ENCODE measurements at places on chromosomes 6 and 20.

- no peak for DNase-seq
Measured at GRCh38 chr20:48594533-48594932, 233.3 kb downstream of the PREX1 start.

DNA sequence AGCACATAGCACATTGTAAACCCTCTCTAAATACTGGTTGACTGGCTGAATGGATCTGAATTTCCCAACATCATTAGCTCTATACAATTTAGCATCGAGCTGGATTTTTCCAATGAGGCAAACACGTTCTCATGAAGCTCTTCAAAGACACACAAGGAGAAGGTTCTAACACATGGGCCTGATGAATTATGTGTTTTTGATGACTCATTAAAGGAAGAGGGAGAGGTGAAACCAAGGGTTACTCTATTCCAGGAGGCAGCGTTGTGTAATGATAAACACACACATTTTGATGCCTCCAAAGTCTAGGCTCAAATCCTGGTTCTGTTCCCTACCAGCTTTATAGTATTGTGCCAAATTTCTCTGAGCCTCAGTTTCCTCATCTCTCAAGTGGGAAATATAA, 84.3 kb downstream of the PFDN4 start:
- DNase-seq: no peak

DNA sequence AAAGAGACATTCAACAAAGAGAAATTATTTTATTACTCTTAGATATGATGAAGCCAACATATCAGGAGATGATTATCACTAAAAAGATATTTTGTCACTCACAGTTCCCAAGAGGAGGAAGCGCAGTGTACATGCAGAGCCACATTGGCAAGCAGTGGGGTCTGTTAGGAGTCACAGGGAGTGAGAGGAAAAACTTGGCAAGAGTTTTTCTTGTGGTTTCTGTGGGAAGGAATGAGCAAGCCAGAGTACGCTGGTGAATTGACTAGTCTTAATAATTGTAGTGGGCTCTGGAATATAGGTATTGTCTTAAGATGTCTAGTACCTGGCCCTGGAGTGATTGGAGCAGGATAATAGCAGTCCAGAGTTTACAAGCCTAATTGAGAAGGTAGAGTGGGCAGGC, 1095.2 kb downstream of the GRIK2 start:
- DNase-seq: no peak

DNA sequence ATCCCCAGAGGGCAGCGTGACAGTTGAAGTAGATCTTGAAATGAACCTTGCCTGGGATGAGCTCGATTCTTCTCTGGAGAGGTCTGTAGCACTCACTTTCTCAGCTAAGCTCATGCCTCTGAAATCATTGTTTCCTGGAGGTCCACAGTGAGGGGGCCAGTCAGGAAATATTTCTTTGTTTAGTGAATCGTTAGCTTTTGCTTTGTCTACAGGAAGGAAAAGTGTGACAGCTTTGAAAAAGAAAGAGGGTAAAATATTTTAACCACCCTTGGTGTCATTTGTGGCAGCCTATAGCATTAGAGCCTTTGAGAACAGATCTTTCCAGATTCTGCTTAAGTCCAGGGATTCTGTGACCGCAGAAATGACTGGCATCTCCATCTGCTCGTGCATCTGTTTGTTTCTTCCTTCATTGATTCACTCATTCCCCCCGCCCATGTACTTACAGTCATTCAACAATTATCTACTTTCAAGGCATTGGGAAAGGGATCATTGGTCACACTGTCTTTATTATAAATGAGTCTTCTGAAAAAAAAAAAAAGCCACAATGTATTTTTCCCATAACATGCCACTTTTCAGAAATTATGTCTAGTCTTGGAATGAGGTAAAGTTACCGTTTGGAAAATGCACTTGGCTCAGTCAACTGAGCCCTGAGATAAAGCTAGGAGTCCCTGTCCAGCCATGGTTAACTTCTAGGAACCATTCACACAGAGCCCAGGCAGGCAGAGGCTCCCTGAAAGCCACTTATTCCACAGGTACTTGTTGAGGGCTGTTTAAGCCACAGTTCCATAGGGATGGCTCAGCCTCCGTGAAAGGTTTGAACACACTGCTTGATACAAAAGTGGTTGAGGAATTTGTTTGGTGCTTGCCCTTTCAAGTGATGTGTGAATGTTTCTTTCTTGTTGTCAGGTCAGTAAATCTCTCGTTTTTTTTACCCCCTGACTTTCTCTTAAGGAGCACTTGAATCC, 86.0 kb downstream of the TIAM2 start:
- DNase-seq: no peak

DNA sequence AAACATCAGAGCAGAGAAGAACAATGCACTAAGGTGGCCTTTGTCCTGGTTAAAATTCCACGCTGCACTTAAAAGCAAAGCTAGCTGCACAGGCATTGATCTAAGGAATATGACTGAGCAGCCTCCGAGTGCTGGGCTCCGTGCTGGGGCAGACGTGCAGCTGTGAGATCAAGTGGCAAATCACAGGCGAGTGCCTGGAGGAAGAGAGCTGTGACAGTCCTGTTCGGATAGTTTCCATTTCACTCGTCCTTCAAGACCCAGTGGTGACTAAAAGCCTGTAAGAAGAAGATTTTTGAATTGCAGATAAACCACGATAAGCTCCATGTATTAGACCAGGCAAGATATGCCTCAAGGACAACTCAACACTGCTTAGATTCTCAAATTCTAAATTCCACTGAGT, 247.9 kb downstream of the ANKRD60 start:
- peak; percentile 25 for DNase-seq

GRCh38 chr20:63884506-63885263, 10.2 kb upstream of the DNAJC5 start:
- no peak for DNase-seq

DNA sequence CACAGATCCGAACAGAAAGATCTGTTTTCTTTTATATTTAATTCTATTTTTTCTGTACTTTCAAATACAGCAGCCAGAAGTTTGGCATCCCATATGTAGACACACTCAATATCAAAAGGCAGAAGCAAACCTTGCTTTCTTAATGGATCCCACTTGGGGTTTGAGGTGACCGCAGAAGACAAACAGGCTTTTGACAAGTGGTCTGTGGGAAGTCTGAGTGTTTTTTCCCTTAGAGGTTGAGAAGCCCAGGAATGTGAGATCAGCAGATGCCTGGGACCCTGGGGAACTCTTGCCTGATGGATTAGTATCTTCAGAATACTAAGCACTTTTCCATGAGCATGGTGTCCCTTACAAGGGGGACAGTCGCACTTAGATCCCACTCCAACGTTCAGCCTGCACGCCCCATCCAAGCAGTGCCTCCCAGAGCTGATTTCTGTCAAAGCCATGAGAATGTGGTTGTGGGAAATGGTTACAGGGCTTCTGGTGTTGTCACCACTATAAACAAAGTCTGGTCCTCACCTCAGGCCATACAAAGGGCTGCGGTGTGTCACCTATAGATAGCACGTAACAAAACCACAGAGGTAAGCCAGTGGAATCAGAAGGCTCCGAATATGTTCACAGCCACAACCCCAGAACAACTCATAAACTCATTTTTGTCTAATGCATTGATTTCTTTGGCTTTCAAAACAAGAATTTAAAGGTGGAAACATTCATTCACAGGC, 12.7 kb downstream of the IL17F start:
- DNase-seq: no peak

DNA sequence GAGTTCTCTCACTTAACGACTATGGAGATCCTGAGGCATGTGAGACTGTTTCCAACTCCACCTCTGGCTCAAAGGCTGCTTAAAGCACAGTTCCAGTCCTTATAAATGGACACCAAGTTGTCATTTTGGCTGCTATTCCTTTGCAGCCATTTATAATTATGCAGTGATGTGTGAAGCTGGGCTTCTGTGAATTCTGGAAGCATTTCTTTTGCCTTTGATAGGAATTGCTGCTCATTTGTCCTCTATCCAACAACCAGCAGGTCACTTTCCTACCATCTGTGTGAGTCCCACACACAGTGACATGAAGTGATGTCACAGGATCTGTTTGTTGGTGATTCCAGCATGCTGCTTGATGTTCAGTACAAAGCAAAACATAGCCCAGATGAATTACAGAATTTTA, 28.5 kb upstream of the EFHC1 start:
- no peak for DNase-seq

DNA sequence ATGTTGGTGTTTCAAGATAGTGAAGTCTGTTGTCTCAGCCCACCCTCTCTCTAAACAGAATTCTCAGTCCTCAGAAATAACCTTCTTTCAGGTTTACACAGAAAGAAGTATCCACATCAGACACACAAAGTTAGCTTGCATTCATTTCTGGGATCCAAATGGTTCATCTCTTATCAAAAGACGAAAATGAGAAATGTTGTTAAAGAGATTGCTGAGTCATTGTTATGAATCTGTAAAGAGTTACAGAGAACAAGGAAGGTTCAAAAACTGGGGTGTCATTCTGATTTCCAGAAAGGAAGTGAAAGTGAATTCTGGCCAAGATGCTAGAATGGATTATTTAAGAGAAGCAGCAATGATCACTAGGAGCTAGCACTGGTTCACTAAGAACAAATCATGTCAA, 90.5 kb upstream of the ATXN1 start:
- DNase-seq: no peak

DNA sequence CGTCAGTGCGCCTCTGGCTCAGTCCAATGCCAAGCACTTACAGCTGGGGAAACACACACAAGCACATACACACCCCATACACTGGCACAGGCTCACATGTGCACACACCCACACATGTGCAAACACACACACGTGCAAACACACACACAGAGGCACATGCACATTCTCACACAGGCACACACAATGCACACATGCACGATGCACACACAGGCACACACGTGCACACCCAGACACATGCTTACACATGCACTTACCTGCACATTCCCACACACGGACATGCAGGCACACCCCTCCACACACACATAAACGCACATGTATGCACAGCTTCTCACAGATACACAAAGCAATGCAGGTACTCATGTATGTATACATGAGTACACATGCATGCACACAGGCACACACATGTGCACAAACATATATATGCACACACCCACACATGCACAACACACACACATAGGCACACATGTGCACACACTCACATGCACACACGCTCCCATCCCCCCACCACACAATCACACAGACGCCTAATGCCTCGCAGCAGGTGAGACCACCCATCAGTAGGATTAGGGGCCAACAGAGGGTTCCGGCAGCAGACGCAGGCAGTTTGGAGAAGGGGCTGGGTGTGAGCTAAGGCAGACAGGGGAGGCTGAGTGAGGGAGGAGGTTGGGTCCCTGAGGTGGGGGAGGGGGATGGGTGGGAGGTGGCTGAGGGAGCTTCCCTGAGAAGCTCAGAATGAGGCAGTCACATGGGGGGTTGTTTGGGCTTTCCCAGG, 71.2 kb upstream of the SLCO4A1 start:
- no peak for DNase-seq

GRCh38 chr20:13297147-13297899, 76.2 kb downstream of the ISM1 start:
- DNase-seq: no peak

DNA sequence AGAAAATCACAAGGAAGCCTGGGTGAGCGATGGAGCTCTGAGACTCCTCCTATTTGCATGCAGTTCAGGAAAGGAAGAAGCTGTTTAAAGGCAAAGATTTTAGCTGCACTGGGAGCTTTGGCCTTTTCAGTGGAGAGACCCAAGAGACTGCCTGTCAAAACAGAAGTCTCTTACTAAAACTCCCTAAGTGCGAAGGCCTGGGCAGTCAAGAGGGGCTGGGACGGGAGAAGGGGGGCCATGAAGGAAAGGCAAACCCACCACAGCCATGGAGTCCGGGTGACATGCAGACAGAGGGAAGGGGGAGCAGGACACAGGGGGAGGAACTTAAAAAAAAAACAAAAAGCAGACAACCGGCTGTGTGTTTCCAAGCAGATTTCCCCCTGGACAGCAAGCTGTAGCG, 537.6 kb upstream of the NOX3 start:
- no peak for DNase-seq

GRCh38 chr6:159013229-159013628, 13.2 kb upstream of the RSPH3 start:
- no peak for DNase-seq

GRCh38 chr6:84763886-84764331, 489 bp downstream of the TBX18 start:
- peak; percentile 62 for DNase-seq

DNA sequence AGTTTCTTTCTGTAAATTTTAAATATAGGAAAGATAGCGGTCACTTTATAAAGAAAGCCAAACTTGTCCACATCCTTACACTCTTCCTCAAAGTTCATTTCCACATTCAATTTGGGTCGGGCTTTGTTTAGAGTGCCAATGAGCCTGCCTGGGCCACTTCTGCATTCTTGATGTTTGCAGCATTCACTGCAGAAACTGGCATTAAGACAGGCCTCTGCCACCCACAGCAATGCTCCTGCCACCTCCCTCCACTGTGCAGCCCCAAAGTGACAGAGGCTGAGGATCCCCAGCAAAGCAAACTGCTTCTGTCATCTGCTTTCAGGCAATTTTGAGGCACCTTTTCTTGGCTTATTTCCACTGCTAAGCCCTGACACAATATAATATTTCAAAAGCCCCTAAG, 61.2 kb downstream of the TNFAIP3 start:
- DNase-seq: no peak

DNA sequence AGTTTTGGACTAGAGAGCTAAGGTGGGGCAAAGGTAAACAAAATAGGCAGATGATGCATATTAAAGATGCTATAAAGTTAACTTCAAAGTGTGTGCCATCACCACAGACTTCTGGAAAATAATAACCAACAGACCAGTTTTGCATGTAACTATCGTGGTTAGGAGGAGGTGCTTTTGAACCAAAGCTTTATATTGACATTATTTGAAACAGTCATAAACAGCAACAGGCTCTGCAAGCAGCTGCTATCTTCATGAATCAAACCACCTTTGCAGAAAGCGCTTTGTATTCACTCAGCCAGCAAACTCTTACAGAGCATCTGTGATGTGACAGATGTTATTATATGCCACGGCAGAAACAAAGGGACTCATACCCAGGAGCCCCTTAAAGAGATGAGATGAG, 81.9 kb downstream of the CRYBG1 start:
- DNase-seq: no peak

DNA sequence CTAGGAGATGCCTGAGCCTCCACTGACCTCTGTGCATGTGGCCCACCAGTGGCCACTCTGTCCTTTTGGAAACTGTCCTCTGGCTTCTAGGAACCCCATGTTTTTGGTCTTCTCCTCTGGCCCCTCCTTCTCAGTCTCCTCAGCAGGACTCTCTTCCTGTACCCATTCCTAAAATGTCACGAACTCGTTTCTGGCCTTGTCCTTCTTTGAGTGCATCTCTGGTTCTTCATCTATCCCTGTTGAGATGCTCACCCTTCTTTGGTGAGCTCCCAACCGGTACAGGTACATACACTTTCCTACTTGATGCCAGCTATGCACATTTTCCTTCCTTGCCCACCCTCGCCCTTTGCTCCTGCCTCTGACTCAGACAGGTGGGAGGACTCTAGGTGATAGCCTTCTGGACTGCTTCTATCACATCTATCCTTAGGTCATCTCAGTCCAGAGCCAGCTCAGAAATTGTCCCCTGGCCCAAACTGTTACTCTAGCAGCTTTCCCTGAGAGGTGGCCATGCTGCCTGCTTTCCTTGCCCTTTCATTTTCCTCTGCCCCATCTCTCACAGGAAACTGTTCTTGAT, 14.8 kb upstream of the NNAT start:
- no peak for DNase-seq

GRCh38 chr6:36544228-36544627, 3.1 kb downstream of the STK38 start:
- DNase-seq: no peak

GRCh38 chr20:25344634-25345033, 46.0 kb downstream of the ABHD12 start:
- DNase-seq: no peak

GRCh38 chr6:113347436-113347835, 509.7 kb upstream of the MARCKS start:
- DNase-seq: no peak

- no peak for DNase-seq
Measured at GRCh38 chr20:37282556-37282955, 6.9 kb upstream of the MANBAL start.
